ENCODE measurements at places on chromosomes 2 and 18.

- DNase-seq = no peak
Measured at GRCh38 chr2:205405194-205405593, 277.1 kb upstream of the NRP2 start.

DNA sequence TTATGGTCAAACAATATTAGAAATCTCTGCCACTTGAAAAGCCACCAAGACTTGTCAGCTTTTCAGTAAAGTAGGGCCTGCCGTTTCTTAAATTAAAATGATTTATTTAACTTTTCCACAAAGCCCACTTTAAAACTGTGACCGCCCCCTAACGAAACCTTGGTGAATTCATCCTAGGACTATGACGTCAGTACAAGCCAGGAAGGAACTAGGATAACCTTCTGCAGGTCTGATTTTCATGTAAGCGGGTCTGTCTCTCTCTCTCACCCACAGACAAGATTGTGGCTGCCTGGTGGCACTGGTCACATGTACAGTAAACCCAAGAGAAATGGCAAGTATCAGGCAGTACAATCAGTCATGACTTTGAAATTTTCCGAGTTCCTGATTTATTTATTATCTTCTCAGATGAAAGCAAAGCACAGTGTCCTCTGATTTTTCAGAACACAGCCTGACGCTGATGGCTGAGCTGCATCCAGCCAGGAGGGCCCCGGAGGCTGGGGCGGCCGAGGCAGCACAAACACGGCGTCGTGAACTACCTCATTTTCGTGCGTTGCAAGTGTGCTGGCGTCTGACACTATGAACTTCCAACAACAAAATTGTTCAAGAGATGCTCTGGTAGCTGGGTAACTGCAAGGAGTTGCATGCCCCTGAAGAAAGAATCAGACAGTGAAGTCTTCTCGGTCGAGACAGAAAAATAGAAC, 18.9 kb downstream of the SALL3 start:
- DNase-seq = peak; percentile 30

- DNase-seq = no peak
Measured at GRCh38 chr2:2503864-2504418, 172.9 kb upstream of the MYT1L start.

GRCh38 chr18:63905361-63905760, 2.4 kb upstream of the SERPINB10 start:
- DNase-seq = no peak

DNA sequence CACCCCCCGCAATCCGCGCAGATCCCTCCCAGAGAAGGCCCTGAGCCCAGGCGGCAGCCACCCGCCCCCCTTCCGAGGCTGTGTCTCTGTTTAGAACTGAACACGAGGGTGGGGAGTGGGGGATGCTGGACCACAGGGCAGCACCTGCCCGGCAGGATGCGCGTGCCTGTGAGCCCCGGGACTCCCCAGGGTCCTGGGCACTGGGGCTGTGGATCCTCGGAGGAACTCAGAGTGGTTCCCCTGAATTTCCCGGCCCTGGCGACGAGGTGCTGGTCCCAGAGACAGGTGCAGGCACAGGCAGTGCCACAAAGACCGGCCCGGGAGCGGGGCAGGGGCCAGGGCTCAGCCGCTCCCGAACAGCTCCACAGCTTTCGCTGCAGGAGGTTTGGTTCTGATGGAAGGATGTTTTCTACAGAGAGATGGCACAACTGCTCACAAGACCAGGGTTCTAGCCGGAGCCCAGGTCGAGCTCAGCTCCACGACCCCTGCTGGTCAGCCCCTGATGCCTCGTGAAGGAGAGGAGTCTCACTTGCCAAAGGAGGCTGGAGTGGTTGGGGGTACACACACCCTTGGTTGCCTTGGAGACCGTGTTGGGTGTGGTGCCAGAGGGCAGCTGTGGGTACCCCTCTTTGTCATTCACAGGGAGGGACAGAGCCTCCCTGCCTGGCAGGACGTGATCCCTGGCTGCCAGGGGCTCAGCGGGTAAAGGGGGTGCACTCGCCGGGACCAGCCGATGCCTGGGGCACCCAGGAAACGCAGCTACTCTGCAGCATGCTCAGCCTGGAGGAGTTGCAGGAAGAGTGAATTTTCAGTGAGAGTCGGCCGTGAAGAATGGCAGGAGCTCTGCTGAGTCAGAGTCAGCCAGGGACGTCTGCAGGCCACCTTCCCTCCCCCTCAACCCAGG, 4.4 kb upstream of the NEU4 start:
- DNase-seq = peak; percentile 79

- no peak for DNase-seq
Measured at GRCh38 chr2:195049372-195050031, 607.5 kb upstream of the SLC39A10 start.

GRCh38 chr18:12038082-12038638, 55.5 kb upstream of the ANKRD62 start:
- no peak for DNase-seq

- DNase-seq = no peak
Measured at GRCh38 chr18:24227977-24228666, 89.3 kb downstream of the CABYR start.

DNA sequence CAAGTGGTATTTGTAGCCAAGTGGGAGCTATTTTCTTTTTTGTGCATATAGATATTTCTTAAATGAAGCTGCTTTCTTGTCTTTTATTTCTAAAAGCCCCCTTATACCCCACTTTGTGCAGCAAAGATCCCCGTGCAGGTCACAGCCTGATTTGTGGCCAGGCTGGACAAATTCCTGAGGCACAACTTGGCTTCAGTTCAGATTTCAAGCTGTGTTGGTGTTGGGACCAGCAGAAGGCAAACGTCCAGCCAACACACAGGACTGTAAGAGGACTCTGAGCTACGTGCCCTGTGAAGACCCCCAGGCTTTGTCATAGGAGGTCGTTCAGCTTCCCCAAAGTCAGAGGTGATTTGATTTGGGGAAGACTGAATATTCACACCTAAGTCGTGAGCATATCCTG, 21.9 kb downstream of the FOSL2 start:
- DNase-seq = no peak

DNA sequence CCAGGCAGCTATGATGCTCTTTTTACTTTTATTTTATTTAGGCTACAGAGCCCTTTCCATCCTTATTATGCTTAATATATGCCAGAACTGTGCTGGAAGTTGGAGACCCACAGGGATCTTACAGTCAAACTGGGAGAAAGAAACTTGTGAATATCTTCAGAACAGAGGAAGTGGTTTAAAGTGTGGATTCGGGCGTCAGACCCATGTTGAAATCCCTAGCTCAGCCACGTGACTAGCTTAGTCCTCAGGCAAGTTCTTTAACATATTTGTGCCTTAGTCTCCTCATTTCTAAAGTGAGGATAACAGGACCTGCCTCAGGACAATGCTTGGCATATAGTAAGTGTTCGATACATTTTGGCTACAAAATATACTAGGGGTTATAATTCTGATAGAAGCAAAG, 59.1 kb downstream of the MAP3K20 start:
- no peak for DNase-seq

DNA sequence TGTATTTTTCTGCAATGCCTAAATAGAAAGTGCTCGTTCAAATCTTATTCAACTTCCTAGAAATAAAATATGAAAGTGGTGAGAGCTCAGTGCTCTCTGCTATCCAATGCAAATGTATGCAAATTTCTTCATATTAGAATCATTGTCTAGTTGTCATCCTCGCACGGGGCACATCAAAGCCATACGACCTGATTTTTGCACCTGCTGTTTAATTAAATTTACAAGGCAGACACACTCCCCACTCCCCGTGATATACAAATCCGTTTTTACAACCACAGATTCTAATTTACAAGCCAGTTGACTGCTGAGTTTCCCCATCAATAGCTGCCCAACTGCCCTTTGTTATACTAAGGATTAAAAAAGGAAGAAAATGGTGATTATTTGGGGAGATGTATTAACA, 284.6 kb downstream of the RNF144A start:
- DNase-seq = no peak

GRCh38 chr18:52869942-52870907, 530.2 kb downstream of the DCC start:
- peak; percentile 9 for DNase-seq

DNA sequence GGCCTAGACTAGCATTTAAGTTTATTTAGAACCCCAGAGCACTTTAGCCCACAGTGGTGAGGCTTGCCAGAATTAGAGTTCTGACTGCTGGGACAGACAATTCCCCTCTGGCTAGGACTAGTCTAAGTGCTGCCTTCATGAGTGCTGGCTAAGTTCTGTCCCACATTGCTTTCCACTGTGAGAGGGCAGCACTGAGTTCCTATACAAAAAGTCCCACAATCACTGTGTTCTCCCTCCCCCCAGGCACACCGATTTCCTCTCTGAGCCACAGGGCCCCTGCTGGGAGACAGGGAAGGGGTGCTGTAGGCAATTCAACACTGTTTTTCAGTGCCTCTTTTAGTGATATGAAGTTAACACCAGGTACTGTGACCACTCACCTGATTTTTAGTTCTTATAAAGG, 310.9 kb downstream of the DLGAP1 start:
- no peak for DNase-seq

DNA sequence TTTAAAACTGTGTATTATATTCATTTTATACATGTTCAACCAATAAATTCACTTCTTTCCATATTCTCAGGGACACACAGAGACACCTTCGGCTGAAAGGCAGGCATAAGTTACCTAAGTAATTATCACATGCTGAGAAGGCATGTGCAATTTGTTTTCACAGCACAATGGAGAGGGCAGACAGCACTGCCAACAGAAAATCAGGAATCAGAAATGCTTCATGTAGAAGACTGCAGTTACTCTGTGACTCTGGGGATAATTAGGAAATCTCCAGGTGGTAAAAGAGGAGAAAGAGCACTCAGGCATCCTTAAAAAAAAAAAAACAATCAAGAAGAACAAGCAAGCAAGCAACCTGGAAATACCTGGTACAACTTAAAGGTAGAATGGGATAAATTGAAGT, 49.3 kb downstream of the DSEL start:
- DNase-seq = no peak

GRCh38 chr2:9037166-9037565, 33.7 kb upstream of the MBOAT2 start:
- DNase-seq = no peak

GRCh38 chr2:240819126-240819857, 727 bp downstream of the KIF1A start:
- DNase-seq = peak; percentile 79

DNA sequence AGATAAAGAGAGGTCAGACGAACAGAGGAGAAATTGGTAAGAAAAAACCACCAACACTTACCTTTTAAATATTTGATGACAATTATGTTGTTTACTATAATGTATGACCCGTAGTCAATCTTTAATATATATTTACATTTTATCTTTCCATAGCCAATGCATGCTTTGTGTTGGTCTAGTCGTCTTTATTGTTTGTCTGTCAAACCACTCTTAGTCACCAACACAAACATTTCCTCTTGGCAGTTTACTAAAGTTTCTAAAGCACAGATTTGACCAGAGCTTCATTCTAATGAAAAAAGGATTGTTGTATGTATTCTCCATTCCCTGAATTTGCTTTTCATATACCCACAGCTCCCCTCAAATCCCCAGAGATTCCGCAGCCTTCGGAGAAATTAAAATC, 784.7 kb upstream of the PIK3C3 start:
- DNase-seq = no peak

DNA sequence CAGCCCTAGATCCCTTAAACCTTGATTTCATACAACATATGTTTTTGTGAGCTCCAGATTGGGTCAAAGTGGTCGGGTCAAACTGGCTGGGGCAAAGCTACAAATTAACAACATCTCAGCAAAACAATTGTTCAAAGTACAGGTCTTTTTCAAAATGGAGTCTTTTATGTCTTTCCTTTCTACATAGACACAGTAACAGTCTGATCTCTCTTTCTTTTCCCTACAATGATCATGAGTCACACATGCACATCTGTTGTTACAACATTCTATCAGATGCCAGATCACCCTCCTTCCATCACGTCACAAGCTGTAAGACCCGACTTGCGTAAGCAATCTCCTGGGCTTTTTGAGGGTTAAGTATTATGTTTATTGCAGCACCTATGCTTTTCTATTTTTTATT, 55.1 kb downstream of the RHOB start:
- DNase-seq = no peak

GRCh38 chr2:74099835-74100234, 47.9 kb downstream of the BOLA3 start:
- no peak for DNase-seq
